A549 treated with dexamethasone at 1 μM for 4 hours (cell line): ENCODE measurements at places on chromosomes 7 and 10. TPM values are rescaled to one million over a fixed set of nuclear protein-coding genes. Genes with fewer than 3 reads are reported as not detected.

OR2A42 gene
- not detected in 5 replicates for total RNA-seq

OR6B1 gene
- total RNA-seq, result not detected in 5 replicates

MAGI2 gene
- 0.27 to 0.47 TPM (median 0.32 TPM) in 5 replicates for total RNA-seq

LHPP gene
- 9.9 to 13.6 TPM (median 12.1 TPM) in 5 replicates for total RNA-seq

SEMA3A gene
- 4.4 to 6.4 TPM (median 5.2 TPM) in 5 replicates for total RNA-seq

SPDYE11 gene
- total RNA-seq, result not detected in 5 replicates

LIPF gene
- not detected in 5 replicates for total RNA-seq

C10orf67 gene
- total RNA-seq, result 0.06 to 0.09 TPM (median 0.07 TPM) in 3 of 5 replicates, not detected in the others
